Suppressor macrophage (primary cell): ENCODE measurements at places on chromosomes 7 and 10.

DNA sequence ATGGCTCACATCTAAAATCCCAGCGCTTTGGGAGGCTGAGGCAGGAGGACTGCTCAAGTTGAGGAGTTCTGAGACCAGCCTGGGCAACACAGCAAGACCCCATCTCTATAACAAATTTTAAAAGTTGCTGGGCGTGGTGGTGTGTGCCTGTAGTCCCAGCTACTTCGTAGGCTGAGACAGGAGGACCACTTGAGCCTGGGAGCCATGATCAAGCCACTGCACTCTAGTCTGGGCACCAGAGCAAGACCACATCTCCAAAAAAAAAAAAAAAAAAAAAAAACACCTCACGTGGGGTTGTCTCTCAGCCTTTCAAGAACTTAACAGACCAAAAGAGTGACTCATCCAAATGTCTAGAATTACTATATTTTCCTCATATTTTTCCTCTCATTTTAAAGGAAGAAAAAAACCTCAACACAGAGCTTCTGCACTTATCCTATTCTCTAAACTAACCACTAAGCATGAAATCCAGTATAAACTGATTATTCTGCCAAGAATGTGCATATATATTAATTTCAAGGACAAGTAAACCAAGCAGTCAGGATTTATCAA, 46.3 kb downstream of the CUL2 start:
- DNase-seq = no peak

GRCh38 chr7:155962191-155962967, 150.1 kb upstream of the SHH start:
- DNase-seq = no peak

- DNase-seq = no peak
Measured at GRCh38 chr7:87480386-87480785, 4.9 kb upstream of the ABCB4 start.

DNA sequence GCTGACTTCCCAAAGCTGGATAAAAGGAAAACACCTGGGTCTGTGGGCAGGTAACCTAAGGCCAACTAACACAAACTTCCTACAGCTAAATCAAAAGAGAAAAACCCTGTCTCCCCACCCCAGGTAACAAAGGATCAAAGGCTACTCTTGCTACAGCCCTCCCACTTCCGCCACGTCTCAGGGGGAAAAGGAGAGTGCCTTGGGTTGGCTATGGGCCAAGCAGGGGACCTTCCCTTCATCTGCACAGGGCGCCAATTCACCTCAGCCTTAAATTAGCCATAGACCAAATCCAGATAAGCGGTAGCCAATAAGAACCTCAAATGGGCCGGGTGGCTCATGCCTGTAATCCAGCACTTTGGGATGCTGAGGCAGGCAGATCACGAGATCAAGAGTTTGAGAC, 69.1 kb upstream of the LANCL2 start:
- DNase-seq = no peak

DNA sequence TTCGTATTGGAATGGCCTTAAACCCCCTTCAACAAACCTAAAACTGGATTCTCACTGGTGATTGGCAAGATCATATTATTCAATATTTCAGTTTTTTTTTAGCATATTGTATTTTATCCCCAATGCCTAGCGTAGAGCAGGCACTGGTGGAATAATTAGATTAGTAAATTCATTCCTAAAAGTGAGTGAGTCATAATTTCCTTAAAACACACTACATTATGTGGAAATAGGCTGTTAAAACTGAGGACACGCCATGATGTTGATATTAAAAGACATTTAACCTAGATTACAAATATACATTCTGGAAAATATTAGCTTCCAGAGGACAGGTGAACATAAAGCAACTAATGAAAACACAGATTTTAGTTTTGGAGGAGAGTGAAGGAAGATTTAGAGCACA, 463.9 kb downstream of the PARD3 start:
- no peak for DNase-seq

GRCh38 chr7:155637155-155637554, 7.3 kb upstream of the RBM33 start:
- no peak for DNase-seq

DNA sequence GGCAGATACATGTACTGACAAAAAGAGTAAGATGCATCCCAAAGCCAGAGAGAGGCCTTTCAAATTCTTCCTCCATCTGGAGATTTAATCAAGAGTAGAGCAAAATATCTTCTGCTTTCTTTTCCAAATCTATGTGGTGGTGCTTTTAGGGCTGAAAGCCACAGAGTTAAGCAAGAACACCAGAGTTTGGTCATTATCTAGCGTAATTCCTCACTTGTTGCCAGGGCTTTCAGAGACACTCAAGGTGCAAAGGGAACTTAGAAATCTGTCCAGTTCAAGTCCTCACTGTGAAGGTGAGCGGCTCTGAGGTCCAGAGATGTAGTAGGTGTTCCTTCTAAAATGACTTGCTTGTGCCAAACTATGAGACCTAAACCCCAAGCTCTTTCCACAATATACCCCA, 10.9 kb upstream of the NFE2L3 start:
- DNase-seq = peak; percentile 70

DNA sequence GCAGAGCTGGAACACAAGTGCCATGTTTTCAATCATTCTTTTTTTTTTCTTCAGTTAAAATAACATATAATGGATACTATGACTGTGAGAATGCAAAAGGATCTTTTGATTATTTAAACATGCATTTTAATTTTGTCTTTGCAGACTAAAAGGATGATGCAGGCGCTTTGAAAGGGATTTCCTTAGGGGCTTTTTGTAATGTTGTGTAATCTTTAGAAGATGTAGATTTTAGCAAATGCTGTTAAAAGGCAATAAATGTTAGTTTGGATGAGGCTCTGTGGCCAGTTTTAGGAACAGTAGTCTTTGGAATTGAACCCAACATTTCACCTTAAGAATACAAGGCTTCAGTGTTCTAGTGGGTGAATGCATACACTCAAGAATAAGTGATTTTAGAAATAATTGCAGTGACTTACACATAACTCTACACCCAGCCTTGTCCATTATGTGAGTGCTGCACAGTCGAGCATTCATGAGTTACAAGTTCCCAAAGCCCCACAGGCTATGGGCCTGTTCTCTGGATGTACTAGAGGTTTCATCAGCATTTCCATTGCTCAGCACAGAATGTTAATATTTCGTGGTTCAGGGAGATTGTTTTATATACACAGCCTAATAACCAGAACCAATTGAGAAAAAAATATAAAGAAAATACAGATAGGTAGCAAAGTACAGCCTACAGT, 11.6 kb downstream of the PAPSS2 start:
- DNase-seq = no peak

- DNase-seq = no peak
Measured at GRCh38 chr7:41760293-41760692, 57.4 kb upstream of the INHBA start.

DNA sequence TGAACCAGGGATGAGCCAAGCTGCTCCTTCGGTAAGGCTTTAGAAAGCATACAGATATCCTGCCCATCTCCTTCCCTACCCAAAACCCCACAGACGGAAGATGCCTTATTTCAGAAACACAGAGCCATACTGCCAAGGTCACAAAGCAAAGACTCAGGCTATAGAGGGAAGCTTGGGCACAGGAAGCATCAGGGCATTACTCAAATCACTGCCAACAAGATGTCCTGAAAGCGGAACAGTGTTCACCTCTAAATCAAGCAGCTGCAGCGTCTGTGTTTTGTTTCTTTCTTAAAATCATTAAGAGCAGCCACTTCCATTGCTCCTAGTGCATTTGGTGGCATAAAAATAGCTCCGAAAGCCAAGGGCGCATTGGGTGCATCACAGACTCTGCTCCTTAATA, 307.3 kb downstream of the SORCS1 start:
- DNase-seq = no peak

DNA sequence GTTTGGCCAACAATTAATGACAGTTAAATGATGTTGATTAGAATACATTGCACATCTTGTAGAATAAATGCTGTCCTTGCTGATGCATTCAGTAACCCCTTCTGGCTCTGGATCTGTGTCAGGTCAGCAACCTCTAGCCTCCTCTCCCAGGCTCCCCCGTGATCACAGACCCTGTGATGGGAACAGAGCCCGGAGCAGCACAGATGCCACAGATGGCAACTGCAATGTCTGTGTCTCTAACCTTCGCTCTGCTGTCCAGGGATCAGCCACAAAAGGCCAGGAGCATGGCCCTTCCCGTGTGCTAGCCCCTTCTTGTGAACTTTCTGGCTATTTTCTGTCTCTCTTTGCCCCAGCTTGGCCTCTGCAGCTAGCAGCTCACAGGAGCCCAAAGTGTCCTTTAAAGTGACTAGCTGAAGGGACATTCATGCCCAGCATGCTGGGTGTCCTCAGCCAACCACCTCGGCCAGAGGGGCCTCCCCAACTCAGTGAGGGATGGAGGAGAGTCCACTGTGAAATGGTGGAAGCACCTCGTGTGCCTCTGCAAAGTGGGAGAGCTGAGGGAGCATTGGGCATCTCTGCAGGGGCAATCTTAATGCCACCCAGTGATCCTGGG, 167.0 kb upstream of the TCERG1L start:
- no peak for DNase-seq

DNA sequence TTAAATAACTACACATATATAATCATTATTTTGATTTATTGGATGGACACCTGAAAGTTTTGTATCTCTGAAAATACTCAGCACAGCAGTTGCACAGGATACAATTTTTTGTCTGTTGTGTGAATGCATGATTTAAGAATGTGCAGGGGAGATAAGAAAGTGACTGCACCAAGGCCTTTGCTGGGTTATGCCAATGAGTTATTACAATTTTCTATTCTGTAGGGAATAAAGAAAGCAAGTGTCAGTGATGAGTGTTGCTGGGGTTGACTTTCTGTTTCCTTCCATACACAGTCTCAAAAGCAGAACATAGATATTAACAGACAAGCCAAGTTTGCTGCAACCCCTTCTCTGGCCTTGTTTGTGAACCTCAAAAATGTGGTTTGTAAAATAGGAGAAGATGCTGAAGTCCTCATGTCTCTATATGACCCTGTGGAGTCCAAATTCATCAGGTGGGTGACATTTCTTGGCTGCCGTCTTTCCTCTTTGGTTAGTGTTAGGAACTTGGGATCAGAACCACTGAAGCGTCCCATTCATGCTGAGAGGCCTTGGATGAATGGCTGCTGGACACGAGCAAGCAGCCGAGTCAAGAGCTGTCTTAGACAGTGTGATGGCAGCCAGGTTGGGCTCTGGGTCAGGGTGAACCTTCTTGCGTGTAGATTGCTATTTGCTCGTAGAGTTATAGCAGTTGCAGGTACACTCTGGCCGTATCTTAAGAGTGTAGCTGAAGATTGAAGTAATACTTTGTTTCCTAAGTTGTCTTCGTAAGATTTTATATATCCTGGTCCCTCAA, 92.8 kb downstream of the DOCK1 start:
- DNase-seq = no peak

DNA sequence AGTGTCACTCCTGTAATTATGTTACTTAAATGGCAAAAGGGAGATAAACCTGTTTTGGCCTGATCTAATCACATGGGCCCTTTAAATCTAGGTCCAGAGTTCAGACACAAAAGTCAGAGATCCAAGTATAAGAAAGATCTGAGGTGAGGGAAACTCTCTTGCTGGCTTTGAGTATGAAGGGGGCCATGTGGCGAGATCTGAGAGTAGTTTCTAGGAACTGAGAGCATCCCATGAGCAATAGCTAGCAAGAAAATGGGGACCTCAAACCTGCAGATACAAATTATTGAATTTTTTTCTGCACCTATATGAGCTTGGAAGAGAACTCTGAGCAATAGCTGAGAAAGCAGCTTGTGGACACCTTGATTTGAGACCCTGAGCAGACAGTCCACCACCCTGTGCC, 27.6 kb downstream of the ANKRD7 start:
- no peak for DNase-seq

GRCh38 chr10:48215486-48216203, 58.9 kb downstream of the FRMPD2 start:
- DNase-seq = peak; percentile 76

- DNase-seq = no peak
Measured at GRCh38 chr7:36313607-36314006, 76.1 kb upstream of the ANLN start.

DNA sequence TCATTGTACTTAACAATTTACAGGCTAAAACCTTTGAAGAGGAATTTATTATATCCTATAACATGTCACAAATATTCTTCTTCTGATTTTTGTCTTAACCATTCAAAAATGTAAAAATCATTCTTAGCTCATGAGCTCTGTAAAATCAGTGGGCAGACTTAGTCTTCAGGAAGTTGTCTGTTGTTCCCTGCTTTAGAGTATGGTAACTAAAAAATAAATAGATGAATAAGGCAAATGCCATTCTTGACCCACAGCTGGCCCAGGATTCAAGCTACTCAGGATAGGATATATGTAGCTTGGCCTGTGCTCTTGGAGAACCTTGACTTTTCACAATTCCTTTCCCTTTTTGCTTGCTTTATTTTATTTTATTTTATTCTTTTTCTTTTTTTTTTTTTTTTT, 51.5 kb downstream of the LRRC4 start:
- DNase-seq = no peak

- no peak for DNase-seq
Measured at GRCh38 chr7:71208881-71209280, 76.9 kb downstream of the GALNT17 start.

DNA sequence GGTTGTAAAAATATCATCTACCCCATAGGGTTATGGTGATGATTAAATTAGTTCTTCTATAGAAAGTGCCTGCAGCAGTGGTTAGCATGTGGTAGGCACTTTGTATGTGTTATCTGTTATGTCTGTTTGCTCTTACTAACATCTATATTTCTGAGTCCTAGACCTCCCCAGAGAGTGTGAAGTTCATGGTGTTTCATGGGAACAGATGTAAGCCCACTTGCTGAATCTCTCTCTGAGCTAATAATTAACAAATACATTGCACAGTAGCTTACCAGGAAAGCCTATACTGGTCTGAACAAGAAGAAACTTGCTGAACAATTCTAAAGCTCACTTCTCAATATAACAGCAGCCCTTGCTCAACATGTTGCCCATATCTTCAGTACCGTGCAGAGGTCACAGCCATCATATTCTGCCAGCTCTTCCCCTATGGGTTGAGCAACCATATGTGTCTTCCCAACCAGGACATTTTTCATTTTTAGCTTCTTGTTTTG, 100.1 kb downstream of the NPSR1 start:
- no peak for DNase-seq

GRCh38 chr10:117694190-117694589, 151.6 kb downstream of the EMX2 start:
- no peak for DNase-seq

DNA sequence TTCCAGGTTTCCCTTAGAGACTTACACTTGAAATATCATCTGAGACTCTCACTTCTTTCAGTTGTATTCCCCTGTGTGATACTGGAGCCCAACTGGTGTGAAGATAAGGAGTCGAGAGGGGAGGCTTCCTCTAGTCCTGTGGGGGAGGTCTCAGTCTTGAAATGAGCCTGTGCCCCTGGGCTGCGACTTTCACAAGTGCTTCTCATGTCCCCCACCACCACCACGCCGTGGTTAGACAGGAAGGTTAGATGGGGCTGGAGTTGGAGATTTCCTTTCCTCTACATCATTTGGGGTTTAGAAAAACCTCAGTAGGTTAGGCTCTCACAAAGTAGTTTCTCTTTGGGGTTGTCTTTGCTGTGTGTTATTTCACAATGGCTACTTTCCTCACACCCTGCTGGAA, 25.6 kb upstream of the MKX start:
- DNase-seq = no peak

DNA sequence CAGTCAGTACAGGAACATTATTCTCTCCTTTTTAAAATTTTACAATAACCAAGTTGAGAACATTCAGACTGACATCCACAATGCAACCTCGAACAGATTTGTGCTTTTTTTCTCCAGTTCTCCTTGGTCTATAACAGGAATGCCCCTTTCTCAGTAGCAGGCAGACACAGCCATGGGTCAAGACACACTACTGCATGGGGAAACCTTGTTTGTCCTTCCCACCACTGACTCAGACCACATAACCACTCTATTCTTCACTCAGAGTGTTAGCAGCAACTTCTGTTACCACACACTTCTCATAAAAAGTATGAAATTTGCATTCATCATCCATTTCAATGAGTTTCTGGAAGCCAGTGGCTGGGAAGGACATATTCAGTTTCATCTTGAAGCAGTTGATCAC, 421.7 kb downstream of the ADRA2A start:
- no peak for DNase-seq
